ENCODE measurements at places on chromosomes 1 and 21.

GRCh38 chr1:204304067-204304466 is 55.7 kb downstream of the PLEKHA6 start:
- no peak overlapping the region for H3K4me3 ChIP-seq
- no peaks in the 10 kb centered on the region for H3K27me3 ChIP-seq
- H3K36me3 ChIP-seq: no peaks in the 10 kb centered on the region
- DNase-seq: no peak

- no peak overlapping the region for H3K4me3 ChIP-seq
- H3K27ac ChIP-seq: no peak overlapping the region
- no peaks in the 10 kb centered on the region for H3K4me1 ChIP-seq
Observed at GRCh38 chr1:57269630-57270225, 154.1 kb downstream of the DAB1 start.

DNA sequence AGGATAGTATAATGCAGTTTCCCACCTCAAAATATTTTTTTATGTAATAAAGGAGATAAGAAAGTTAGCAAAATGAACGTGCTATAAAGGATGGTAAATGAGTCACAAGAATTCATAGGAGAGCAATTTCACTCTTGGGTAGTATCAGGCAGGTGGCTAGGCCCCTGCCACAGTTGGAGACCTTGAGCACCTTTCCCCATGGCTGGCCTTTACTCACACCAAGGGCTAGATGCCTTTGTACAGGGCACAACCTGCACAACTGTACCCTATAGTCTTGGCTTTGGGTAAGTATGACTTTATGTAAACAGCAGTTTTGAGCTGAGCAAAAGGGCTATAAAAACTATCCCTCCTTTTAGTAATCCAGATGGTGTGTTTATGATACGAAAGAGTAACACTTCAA is 85.1 kb downstream of the CTH start:
- peaks cover 6% of the 10 kb centered on the region for H3K4me1 ChIP-seq
- H3K27ac ChIP-seq: no peak overlapping the region
- DNase-seq: no peak
- H3K36me3 ChIP-seq: no peaks in the 10 kb centered on the region
- no peak overlapping the region for H3K4me3 ChIP-seq

- peaks cover 16% of the 10 kb centered on the region for H3K4me1 ChIP-seq
- no peaks in the 10 kb centered on the region for H3K27me3 ChIP-seq
Observed at GRCh38 chr1:115062542-115063004, 26.7 kb downstream of the TSPAN2 start.

- DNase-seq: no peak
- no peak overlapping the region for H3K27ac ChIP-seq
- no peaks in the 10 kb centered on the region for H3K36me3 ChIP-seq
- no peak overlapping the region for H3K4me3 ChIP-seq
- no peaks in the 10 kb centered on the region for H3K27me3 ChIP-seq
- H3K4me1 ChIP-seq: no peaks in the 10 kb centered on the region
Observed at GRCh38 chr1:75996196-75996595, 64.0 kb upstream of the ASB17 start.

DNA sequence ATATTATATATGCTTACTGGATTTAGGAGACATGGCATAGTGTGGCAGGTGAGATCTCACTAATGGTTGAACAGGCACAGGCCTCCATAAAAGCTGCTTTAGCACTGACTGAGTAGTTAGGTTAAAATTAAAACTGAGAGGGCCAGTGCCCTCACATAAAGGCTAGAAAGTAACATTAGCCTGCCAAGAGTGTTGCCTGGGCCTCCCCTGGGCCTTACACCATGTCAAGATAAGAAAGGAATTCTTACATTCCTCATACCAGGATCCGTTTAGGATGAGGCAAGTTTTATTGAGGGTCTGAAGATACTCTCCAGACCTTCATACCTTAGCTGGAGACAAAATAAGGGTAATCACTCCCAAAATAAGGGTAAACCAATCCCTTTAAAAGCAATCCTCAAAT is 1011.8 kb downstream of the PLA2G4A start:
- no peaks in the 10 kb centered on the region for H3K27me3 ChIP-seq
- no peak for DNase-seq
- H3K4me1 ChIP-seq: no peaks in the 10 kb centered on the region
- no peaks in the 10 kb centered on the region for H3K36me3 ChIP-seq

DNA sequence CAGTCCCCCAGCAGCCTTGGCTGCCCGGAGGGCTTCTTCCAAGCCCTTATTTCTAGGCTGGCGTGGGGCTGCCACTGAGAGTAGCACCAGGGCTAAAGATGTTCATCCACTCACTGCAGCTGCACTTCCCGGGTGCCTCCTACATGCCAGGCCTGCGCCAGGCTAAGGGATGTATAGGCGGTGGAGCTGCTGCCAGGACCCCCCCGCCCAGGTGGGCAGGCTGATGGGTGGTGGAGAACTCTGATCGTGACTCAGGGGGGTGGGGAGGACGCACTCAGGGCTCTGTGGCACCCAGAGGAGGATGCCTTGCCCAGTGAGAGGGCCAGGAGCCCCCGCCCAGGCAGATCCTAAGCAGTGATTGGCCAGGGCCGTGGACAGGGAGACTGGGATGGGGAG is 34.1 kb downstream of the CFAP74 start:
- no peak for DNase-seq
- no peaks in the 10 kb centered on the region for H3K4me1 ChIP-seq
- H3K27me3 ChIP-seq: peaks cover 25% of the 10 kb centered on the region

- H3K36me3 ChIP-seq: no peaks in the 10 kb centered on the region
- no peak for DNase-seq
- H3K4me3 ChIP-seq: no peak overlapping the region
- H3K4me1 ChIP-seq: no peaks in the 10 kb centered on the region
- H3K27me3 ChIP-seq: no peaks in the 10 kb centered on the region
Observed at GRCh38 chr21:34930971-34931370, 118.1 kb downstream of the RUNX1 start.

DNA sequence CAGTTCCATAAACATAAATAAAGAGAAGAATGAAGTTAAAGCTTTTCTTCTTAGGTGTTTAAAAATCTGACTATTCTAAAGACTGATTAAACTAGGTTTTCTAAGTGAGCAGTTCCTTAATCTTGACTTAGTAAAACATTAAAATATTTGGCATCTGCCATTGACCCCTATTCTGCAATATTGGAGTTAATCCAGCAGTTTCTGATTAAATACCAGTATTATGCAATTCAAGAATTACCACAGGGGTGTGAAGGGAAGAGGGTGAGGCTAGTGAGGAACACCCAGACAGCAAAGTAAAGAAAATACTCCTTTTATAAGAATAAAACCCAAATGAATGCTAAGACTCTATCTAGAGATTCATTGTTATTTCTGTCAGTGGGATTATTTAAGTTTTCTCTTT is 40.9 kb downstream of the CLIC4 start:
- H3K36me3 ChIP-seq: no peaks in the 10 kb centered on the region
- H3K4me3 ChIP-seq: no peak overlapping the region
- H3K4me1 ChIP-seq: peaks cover 15% of the 10 kb centered on the region
- DNase-seq: no peak
- H3K27me3 ChIP-seq: no peaks in the 10 kb centered on the region

- no peak overlapping the region for H3K27ac ChIP-seq
- H3K36me3 ChIP-seq: no peaks in the 10 kb centered on the region
- DNase-seq: peak; percentile 52
- no peaks in the 10 kb centered on the region for H3K27me3 ChIP-seq
- peaks cover 6% of the 10 kb centered on the region for H3K4me1 ChIP-seq
Observed at GRCh38 chr1:67889953-67890567, 56.8 kb upstream of the GNG12 start.

- H3K4me1 ChIP-seq: no peaks in the 10 kb centered on the region
- DNase-seq: peak; percentile 36
- no peak overlapping the region for H3K27ac ChIP-seq
- H3K36me3 ChIP-seq: no peaks in the 10 kb centered on the region
- no peak overlapping the region for H3K4me3 ChIP-seq
Observed at GRCh38 chr1:57019236-57019839, 53.5 kb upstream of the C8B start.

- no peaks in the 10 kb centered on the region for H3K27me3 ChIP-seq
- peaks cover 18% of the 10 kb centered on the region for H3K4me1 ChIP-seq
- no peak overlapping the region for H3K4me3 ChIP-seq
- DNase-seq: no peak
- H3K27ac ChIP-seq: no peak overlapping the region
- no peaks in the 10 kb centered on the region for H3K36me3 ChIP-seq
Observed at GRCh38 chr1:178263341-178263740, 169.4 kb downstream of the RASAL2 start.

- H3K4me1 ChIP-seq: peaks cover 5% of the 10 kb centered on the region
- DNase-seq: no peak
- H3K27me3 ChIP-seq: no peaks in the 10 kb centered on the region
- H3K4me3 ChIP-seq: no peak overlapping the region
- H3K36me3 ChIP-seq: no peaks in the 10 kb centered on the region
Observed at GRCh38 chr1:87058343-87058649, 143.9 kb downstream of the HS2ST1 start.

DNA sequence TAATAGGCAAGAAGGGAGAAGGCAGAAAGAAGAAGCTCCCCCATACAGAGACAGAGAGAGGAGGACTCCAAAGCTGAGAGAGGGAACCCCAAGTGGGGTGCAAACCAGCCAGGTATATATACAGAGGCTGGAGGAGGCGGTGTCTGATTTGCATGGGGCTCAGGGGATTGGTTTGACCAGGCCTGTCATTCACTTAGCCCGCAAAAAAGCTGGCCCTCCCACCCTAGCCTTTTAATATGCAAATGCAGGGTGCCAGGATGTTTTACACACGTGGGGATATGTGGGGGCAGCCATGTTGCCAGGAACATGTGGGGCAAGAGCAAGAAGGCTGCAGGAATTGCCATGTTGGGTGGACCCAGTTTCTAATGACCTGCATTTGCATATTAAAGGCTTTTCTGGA is 37.0 kb upstream of the TENT5B start:
- H3K4me3 ChIP-seq: no peak overlapping the region
- no peak overlapping the region for H3K27ac ChIP-seq
- H3K27me3 ChIP-seq: no peaks in the 10 kb centered on the region
- no peak for DNase-seq

GRCh38 chr1:44236490-44237272 is 23.4 kb downstream of the DMAP1 start:
- H3K4me1 ChIP-seq: peaks cover 40% of the 10 kb centered on the region
- no peaks in the 10 kb centered on the region for H3K36me3 ChIP-seq
- no peaks in the 10 kb centered on the region for H3K27me3 ChIP-seq
- no peak overlapping the region for H3K4me3 ChIP-seq
- H3K27ac ChIP-seq: no peak overlapping the region

- H3K27me3 ChIP-seq: no peaks in the 10 kb centered on the region
- no peaks in the 10 kb centered on the region for H3K4me1 ChIP-seq
- H3K36me3 ChIP-seq: no peaks in the 10 kb centered on the region
- no peak overlapping the region for H3K4me3 ChIP-seq
- peak; percentile 88 for DNase-seq
- H3K27ac ChIP-seq: no peak overlapping the region
Observed at GRCh38 chr1:24472527-24473251, 29.9 kb upstream of the RCAN3 start.

DNA sequence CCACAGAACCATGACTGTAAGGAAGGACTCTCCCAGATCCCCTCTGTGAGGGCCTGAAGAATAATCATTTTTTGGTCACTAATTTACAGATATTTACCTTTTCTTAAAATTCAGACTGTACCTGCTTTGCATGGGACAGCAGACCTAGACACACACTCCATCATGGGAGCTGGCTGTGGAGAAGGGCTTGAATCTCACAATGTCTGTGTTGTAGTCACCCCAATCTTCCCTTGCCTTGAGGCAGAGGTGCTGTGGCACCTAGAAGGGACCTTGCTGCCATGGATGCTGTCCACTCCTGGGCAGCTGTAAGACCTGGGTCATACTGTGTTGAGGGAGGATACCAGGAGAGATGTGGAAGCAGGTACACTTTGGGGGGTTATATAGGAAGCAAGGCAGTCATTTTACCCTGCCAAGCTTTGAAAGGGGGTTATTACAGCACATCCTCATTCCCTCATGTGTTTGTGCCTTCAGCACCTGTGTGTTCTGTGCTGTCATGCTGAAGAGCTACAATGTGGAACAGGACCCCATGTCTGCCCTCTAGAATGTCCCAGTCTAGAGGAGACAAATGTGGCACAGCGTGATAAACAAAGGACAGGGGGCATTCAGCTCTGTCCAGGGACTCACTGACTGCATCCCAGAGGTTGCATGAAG is 27.1 kb downstream of the TRAF5 start:
- no peak overlapping the region for H3K4me3 ChIP-seq
- no peak overlapping the region for H3K27ac ChIP-seq
- DNase-seq: no peak
- H3K27me3 ChIP-seq: no peaks in the 10 kb centered on the region
- no peaks in the 10 kb centered on the region for H3K4me1 ChIP-seq

GRCh38 chr21:38999161-38999560 is 184.1 kb downstream of the PSMG1 start:
- no peaks in the 10 kb centered on the region for H3K36me3 ChIP-seq
- peaks cover 2% of the 10 kb centered on the region for H3K4me1 ChIP-seq
- no peaks in the 10 kb centered on the region for H3K27me3 ChIP-seq
- no peak overlapping the region for H3K27ac ChIP-seq
- no peak for DNase-seq

- no peak overlapping the region for H3K4me3 ChIP-seq
- no peak overlapping the region for H3K27ac ChIP-seq
- H3K4me1 ChIP-seq: no peaks in the 10 kb centered on the region
- no peak for DNase-seq
- H3K36me3 ChIP-seq: peaks cover 66% of the 10 kb centered on the region
- H3K27me3 ChIP-seq: no peaks in the 10 kb centered on the region
Observed at GRCh38 chr1:200856716-200857357, 15.9 kb upstream of the GPR25 start.

GRCh38 chr1:26281971-26282370 is 2.1 kb downstream of the SH3BGRL3 start:
- H3K27ac ChIP-seq: peak overlapping the region; percentile 98
- peaks cover 5% of the 10 kb centered on the region for H3K36me3 ChIP-seq

GRCh38 chr21:28877318-28877884 is 115.3 kb downstream of the LTN1 start:
- peaks cover 89% of the 10 kb centered on the region for H3K36me3 ChIP-seq
- no peak overlapping the region for H3K27ac ChIP-seq
- no peaks in the 10 kb centered on the region for H3K4me1 ChIP-seq
- no peak overlapping the region for H3K4me3 ChIP-seq
- DNase-seq: no peak

GRCh38 chr1:168472223-168472622 is 71.6 kb downstream of the XCL2 start:
- no peaks in the 10 kb centered on the region for H3K36me3 ChIP-seq
- H3K27me3 ChIP-seq: no peaks in the 10 kb centered on the region

- H3K27ac ChIP-seq: peak overlapping the region; percentile 89
- peaks cover 34% of the 10 kb centered on the region for H3K4me1 ChIP-seq
- peaks cover 61% of the 10 kb centered on the region for H3K36me3 ChIP-seq
- no peak overlapping the region for H3K4me3 ChIP-seq
Observed at GRCh38 chr1:93578911-93579825, 102.5 kb downstream of the BCAR3 start.

- H3K36me3 ChIP-seq: no peaks in the 10 kb centered on the region
- peaks cover 55% of the 10 kb centered on the region for H3K4me1 ChIP-seq
- no peak overlapping the region for H3K27ac ChIP-seq
- no peak overlapping the region for H3K4me3 ChIP-seq
Observed at GRCh38 chr1:27397110-27397509, 4.7 kb downstream of the GPR3 start.

GRCh38 chr1:174988986-174989385 is 10.8 kb upstream of the CACYBP start:
- H3K4me3 ChIP-seq: no peak overlapping the region
- H3K27ac ChIP-seq: no peak overlapping the region
- H3K27me3 ChIP-seq: no peaks in the 10 kb centered on the region

Measured in stomach (tissue), 19 donors.